ENCODE measurements at places on chromosomes 6 and 20. TPM values are rescaled to one million over a fixed set of nuclear protein-coding genes. Genes with fewer than 3 reads are reported as not detected.

The GLP1R gene
- not detected for total RNA-seq

The PAX1 gene
- not detected for total RNA-seq

The MICB gene
- 7.5 TPM for total RNA-seq

The RAD21L1 gene
- not detected for total RNA-seq

The RIN2 gene
- 22.3 TPM for total RNA-seq

The C6orf141 gene
- 9.1 TPM for total RNA-seq

The KCNQ5 gene
- 2.9 TPM for total RNA-seq

The PKHD1 gene
- 2.2 TPM for total RNA-seq

The RIPOR3 gene
- 0.63 TPM for total RNA-seq

The OOEP gene
- not detected for total RNA-seq

The MICA gene
- 71.7 TPM for total RNA-seq

The TMEM200A gene
- 4.9 TPM for total RNA-seq

All from mesangial cell (primary cell).